ENCODE measurements at places on chromosomes 13 and 19.
A peak's percentile ranks its signal among the peaks of the same experiment; 100 is the strongest.

DNA sequence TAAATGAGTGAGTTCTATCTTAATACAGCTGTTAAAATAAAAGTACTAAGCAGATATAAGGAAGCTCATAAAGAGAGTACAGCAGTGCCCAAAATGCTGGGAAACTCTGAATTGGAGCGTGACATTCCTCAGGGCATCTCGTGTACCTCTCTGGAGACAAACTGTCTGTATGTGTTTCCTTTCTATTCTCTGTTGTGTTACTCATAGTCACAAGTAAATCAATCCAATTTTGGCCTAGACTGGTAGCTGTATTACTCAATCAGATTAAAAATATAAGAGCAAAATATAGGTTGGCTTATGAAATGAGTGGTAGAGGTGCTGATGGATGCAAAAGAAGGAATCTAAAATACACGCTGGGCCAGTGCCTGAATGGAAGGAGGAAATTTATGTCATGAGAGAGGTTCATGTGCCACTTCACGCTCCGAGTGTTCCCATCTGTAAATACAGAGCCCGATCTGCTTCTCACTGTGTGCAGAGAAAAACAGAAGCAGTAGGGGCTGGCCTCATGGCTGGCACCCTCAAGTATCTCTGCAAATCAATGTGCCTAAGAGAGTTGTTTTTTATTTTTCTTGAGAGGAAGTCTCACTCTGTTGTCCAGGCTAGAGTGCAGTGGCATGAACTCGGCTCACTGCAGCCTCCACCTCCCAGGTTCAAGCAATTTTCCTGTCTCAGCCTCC is 58.7 kb upstream of the RGCC start:
- DNase-seq: peak; percentile 25

- DNase-seq: no peak
These were observed 92.7 kb downstream of the TSHZ3 start for GRCh38 chr19:31256593-31256960.

DNA sequence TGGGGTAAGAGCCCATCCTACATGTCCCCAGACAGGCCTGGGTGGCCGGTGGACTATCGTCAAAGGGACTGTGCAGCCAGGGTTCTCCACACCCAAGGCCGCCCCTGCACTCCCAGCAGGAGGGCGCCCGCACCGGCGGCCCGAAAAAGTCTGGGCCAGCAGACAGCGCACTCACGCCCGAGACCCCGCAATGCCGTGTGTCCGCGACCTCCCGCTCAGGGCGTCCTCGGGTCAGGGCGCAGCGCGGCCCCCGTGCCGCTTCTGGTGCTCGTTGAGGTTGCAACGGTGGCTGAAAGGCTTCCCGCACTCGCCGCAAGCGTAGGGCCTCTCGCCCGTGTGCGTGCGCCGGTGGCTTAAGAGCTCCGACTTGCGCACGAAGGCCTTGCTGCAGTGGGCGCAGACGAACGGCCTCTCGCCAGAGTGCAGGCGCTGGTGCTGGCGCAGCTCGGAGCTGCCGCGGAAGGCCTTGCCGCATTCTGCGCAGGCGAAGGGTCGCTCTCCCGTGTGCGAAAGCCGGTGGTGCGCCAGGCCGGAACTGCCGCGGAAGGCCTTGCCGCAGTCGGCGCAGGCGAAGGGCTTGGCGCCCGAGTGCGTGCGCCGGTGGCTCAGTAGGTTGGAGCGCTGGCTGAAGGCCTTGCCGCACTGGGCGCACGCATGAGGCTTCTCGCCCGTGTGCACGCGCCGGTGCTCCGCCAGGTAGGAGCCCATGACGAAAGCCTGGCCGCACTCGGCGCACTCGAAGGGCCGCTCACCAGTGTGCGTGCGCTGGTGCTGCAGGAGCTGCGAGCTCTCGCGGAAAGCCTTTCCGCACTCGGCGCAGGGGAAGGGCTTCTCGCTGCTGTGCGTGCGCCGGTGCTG is 2.8 kb upstream of the A1BG start:
- DNase-seq: no peak

- no peak for DNase-seq
These were observed 30.5 kb downstream of the ZSWIM4 start for GRCh38 chr19:13825489-13826441.

- peak; percentile 46 for DNase-seq
These were observed 18.7 kb upstream of the ZNF888 start for GRCh38 chr19:52941941-52942385.

All from NCI-H1417 (cell line).